AG10803 (cell line): ENCODE measurements at places on chromosomes 5 and 9.
A peak's percentile ranks its signal among the peaks of the same experiment; 100 is the strongest.

DNA sequence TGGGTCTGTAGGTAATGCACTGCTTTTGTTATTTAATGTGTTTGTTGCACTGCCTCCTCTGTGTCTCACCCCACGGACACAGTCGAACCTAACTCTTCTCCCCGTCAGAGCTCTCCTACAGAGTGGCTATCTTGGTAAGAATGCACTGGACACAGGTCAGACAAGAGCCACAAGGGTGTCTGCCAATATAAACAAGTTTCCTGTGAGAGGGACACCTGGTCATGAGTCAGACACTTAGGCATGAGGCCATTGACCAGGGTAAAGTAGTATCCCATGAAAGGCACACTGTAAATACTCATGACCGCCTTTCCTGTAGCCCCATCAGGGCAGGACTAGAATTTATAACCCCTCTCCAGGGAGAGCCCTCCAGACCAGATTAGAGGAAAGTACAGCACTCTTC lies 115.5 kb downstream of the SLC12A2 start:
- no peak for DNase-seq

- DNase-seq, result no peak
Measured at GRCh38 chr5:38582293-38582974, 26.0 kb upstream of the LIFR start.

DNA sequence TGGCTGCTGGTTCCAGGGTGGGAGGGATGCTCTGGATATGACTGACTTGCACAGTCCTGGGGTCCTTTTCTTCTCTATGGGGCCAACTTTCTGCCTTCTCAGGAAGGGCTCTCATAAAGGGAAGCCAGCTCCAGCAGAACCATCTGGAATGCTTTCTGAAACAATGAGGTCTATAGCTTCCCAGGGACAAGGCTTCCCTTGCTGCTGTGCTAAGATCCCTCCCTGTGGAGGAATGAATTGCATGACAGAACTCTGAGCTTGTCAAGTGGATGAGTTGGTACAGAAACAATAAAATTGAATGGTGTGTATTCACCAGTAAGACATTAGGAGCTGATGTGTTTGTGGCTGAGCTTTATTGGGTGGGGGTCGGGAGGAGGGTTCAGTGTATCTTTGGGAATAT lies 19.8 kb downstream of the CKMT2 start:
- DNase-seq, result no peak

DNA sequence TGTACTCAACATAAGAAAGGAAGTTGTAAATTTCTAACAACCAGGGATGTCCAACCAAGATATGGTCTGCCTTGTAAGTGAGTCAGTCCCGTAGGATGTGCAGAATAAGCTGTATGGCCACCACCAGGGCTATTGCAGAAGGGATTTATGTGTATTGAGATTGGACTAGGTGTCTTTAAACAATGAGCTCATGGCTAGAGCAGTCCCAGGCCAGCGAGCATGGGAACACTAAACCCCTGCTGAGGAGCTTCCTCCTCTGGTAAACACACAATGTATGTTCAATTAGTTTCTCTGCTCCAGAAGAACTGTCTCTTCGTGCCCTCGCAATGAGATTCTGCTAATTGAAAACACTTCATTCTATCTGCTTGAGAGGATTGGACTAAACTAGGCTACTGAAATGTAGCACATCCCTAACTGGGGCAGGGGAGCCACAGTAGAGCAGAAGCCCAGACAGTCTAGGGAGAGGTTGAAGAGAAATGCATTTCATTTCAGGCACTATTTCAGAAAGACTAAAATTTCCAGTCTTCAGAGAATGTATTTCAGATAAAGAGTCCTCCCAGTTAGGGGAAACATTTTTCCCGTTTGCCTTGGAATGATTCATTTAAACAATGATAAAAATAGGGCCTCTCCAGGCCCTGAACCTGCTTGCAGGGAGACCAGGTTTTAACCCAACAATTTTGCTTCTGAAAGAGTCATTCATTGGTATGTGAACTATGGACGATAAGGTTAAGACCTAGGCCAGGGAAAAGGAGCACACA lies 154.7 kb downstream of the FAM114A2 start:
- DNase-seq, result peak; percentile 53

- peak; percentile 21 for DNase-seq
Measured at GRCh38 chr9:12699529-12699928, 6.3 kb downstream of the TYRP1 start.

- no peak for DNase-seq
Measured at GRCh38 chr9:134483361-134484184, 157.3 kb downstream of the RXRA start.

DNA sequence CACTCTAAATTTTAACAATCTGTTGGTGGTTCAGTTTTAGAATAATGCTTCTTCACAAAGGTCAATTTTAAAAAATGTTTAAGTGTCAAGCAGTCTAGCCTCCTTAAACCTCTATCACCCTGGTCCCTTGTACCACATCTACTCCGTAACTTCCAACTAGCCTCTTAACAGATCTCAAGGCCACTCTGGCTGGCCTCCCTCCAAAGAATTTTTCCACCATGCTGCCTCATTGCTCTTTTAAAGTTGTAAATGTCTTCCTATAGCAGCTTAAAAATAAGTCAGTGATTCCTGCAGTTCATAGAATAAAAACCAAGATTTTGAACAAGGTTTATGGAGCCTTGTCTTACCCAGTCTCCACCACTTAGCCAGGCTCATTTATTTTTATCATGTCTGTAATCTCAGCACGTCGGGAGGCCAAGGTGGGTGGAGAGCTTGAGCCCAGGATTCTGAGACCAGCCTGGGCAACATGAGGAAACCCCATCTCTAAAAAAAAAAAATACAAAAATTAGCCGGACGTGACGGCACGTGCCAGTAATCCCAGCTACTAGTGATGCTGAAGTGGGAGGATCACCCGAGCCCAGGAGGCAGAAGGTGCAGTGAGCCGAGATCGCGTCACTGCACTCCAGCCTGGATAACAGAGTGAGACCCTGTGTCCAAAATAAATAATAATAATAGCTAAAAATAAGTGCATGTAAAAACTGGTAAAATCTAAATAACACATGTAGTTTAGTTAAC lies 924.9 kb upstream of the DMAC1 start:
- no peak for DNase-seq

DNA sequence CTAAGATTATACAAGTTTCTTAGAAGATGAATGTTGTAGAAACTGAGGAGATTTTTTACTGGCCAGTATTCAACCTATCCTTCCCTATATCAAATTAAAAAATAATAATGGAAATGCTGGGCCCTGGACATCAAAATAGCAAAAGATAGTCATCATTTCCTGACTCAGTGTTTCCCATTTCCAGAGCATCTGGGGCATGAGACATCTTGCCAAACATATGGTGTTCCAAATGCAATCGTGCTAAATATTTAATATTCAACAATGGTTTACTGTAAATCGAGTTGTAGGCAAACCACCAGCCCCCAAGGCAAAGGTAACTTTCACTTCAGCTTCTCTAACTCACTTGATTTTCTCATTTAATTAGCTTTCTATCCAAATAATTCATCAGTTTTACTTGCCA lies 152.9 kb downstream of the FRMD3 start:
- DNase-seq, result peak; percentile 73
